Panc1 (cell line): ENCODE measurements at places on chromosomes 7 and 10. TPM values are rescaled to one million over a fixed set of nuclear protein-coding genes. Genes with fewer than 3 reads are reported as not detected.

DNA sequence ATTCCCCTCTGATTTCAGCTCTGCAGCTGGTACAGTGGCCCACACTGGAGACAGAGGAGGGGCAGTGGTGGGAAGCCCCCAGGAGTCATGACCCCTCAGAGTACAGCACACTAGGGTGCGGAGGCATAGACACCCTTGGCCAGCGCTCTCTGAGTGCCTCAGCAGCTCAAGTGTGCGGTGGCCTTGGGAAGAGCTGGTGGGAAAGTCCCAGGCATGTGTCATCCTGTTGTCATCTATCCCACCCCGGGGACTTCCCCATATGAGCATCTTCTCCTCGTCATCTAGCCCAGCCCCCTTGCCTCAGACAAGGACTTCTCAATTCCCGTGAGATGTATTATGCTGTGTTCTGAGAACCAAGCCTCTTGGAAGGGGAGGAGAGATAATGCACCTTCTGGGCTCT, 15.6 kb upstream of the PPIF start:
- H3K36me3 ChIP-seq, result no peaks in the 10 kb centered on the region
- DNase-seq, result no peak
- no peaks in the 10 kb centered on the region for H3K27me3 ChIP-seq
- H3K4me3 ChIP-seq, result no peak overlapping the region

GRCh38 chr7:20296444-20296843, 34.3 kb upstream of the ITGB8 start:
- no peaks in the 10 kb centered on the region for H3K36me3 ChIP-seq
- H3K4me3 ChIP-seq, result no peak overlapping the region
- no peak for DNase-seq
- H3K27me3 ChIP-seq, result no peaks in the 10 kb centered on the region

The ANLN gene
- 238 TPM for total RNA-seq

- H3K4me1 ChIP-seq, result peaks cover 42% of the 10 kb centered on the region
- no peaks in the 10 kb centered on the region for H3K27me3 ChIP-seq
- peak overlapping the region; percentile 60 for H3K27ac ChIP-seq
Observed at GRCh38 chr7:116698930-116699721, 27.1 kb downstream of the MET start.

GRCh38 chr7:76269895-76270294, 32.6 kb upstream of the HSPB1 start:
- no peak for DNase-seq
- H3K4me1 ChIP-seq, result peaks cover 14% of the 10 kb centered on the region; the same call in 1 of the 2 replicates
- no peaks in the 10 kb centered on the region for H3K36me3 ChIP-seq
- no peak overlapping the region for H3K4me3 ChIP-seq

- H3K4me1 ChIP-seq, result no peaks in the 10 kb centered on the region; the same call in 1 of the 2 replicates
- no peak overlapping the region for H3K4me3 ChIP-seq
- H3K36me3 ChIP-seq, result no peaks in the 10 kb centered on the region
- no peaks in the 10 kb centered on the region for H3K27me3 ChIP-seq
Observed at GRCh38 chr10:103960103-103960502, 6.8 kb upstream of the SLK start.

The IQUB gene
- total RNA-seq, result 0.59 TPM

The EGR2 gene
- 0.82 TPM for total RNA-seq

DNA sequence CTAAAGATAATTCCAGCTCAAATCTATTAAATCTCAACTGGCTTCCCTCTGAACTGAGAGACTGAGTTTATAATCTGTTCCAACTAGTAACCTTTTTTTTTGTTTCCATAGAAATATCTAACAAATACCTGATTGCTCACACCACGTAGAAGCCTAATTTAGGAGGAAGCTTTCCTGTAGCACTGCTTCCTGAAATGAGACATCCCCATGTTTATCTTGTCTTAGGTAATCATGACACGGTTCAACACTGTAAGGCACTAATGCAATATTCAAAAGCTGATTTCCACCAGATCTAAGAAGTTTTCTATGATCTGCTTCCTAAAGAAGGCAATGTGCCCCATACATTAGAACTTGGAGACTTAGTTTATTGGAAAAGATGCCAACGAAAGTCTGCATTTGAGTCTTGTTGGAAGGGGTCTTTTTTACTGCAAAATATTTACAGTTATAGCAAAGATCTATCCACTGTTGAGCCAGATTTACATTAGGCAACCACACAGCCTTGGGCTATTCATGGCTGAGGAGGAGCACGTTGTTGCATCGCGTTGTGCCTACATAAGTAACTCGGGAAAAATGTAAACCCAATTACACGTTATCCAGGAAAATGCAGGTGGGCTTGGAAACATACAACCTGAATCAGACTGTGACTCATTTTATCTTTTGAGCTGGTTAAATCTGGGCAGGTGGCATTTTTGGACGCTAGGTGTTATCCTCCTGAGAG, 66.3 kb downstream of the VIPR2 start:
- no peak overlapping the region for H3K27ac ChIP-seq
- peaks cover 15% of the 10 kb centered on the region for H3K27me3 ChIP-seq
- H3K4me1 ChIP-seq, result no peaks in the 10 kb centered on the region
- H3K4me3 ChIP-seq, result no peak overlapping the region
- no peak for DNase-seq

The SLC26A3 gene
- total RNA-seq, result 0.36 TPM
